ENCODE measurements at places on chromosomes 13 and 19. TPM values are rescaled to one million over a fixed set of nuclear protein-coding genes. Genes with fewer than 3 reads are reported as not detected.

DNA sequence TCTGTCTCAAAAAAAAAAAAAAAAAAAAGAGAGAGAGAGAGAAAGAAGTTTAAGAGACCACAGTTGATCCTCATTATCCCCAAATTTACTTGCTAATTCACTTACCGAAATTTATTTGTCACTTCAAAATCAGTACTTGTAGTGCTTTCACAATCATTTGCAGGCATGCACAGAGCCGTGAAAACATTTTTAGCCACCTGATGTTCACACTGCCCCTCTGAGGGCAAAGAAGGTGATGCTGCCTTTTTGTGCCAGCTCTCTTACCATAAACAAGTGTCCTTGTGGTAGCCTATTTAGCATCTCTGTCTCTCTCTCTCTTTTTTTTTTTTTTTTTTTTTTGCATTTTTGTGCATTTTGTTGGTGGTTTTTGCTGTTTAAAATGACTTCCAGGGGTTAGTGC lies 24.1 kb upstream of the CASP14 start:
- no peaks in the 10 kb centered on the region for H3K36me3 ChIP-seq
- H3K27me3 ChIP-seq, result peaks cover 8% of the 10 kb centered on the region
- no peak overlapping the region for H3K4me3 ChIP-seq
- peak; percentile 20 for DNase-seq
- no peak overlapping the region for H3K27ac ChIP-seq

DNA sequence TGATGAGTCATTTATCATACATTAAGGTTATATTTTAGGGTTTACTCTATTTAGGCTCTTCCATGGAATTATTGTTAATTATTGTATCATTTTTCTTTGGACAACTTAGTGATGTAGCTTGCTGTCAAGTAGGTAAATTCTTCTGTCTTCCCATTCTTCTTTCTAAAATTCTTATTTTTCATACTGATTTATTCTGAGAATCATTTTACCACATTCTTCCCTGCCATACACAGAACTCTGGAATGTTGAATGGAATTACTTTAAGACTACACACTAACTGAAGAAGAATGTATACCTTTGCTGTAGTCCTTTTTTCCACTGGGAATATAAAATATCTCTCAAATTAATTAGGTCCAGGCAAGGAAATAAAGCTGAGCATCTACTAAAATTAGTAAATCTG lies 24.5 kb upstream of the SLC7A1 start:
- H3K4me3 ChIP-seq, result no peak overlapping the region
- H3K4me1 ChIP-seq, result no peaks in the 10 kb centered on the region
- no peak overlapping the region for H3K27ac ChIP-seq

The CD177 gene
- not detected for total RNA-seq

The FLT1 gene
- total RNA-seq, result 21.8 TPM
